ENCODE measurements at places on chromosomes 2 and 18.

DNA sequence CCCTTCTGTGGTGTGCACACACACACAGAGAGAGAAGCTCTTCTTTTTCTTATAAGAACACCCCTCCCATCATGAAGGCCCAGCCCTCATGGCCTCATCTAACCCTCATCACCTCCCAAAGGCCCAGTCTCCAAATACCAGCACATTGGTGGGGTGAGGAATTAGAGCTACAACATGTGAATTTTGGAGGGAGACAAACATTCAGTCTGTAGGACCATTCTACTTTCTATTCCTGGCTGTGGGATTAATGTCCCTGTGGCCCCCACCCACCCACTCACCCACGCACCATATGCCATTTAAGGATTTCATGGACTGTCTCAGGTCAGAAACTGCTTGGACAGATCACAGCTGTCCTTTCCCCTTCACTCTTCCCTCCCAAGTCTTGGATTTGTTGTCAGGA lies 190.2 kb downstream of the GBX2 start:
- DNase-seq = no peak

DNA sequence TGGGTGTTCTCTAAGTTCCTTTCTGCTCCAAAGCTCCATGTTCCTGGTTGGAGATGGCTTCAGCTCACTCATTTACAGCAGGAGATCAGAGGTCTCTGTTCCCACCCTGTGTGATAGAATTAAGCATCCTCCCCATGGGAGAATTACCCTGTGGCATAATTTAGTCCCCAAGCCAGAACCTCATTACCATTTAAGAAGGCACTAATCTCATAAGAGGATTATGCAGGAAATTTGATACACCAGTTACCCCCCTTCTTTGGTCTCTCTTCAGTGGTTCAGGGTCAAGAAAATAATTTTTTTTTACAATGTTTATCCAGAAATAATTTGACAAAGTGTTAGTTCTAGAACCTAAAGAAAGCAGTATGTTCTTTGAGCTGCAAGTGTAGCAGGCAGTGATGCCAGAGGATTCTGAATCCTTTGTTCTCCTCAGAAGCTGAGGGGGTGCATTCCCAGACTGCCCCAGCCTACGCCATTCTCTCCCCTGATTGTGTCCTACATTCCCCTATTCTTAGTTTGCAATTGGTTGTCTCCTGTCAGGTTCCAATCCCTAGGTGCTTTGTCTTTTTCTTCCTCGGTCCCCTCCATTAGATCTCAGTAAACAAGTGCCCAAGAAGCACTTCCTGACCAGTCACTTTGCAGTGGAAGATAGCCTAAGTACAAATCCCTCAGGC lies 163.6 kb downstream of the PRKCE start:
- DNase-seq = no peak

GRCh38 chr2:178404368-178404767 lies 46.6 kb downstream of the PRKRA start:
- no peak for DNase-seq

DNA sequence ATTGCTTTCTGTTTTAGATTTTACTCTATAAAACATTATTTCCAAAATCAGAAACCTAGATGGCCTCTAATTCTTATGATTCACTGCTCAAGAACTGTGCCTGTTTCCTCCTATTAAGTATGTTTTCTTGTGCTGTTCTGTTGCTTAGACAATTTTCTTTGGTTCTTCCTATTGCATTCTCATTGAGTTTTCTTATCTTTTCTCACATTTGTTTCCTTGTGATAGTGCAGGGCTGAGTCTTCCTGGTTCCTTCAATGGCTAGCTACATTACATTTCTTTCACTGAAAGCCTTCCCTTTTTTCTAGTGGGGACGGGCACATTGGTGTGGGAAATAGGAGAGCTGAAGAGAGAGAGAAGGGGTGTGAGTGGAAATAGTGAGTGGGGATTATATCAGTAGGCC lies 183.4 kb downstream of the CALCRL start:
- no peak for DNase-seq

- no peak for DNase-seq
Measured at GRCh38 chr18:49473721-49474120, 13.3 kb upstream of the DYM start.

DNA sequence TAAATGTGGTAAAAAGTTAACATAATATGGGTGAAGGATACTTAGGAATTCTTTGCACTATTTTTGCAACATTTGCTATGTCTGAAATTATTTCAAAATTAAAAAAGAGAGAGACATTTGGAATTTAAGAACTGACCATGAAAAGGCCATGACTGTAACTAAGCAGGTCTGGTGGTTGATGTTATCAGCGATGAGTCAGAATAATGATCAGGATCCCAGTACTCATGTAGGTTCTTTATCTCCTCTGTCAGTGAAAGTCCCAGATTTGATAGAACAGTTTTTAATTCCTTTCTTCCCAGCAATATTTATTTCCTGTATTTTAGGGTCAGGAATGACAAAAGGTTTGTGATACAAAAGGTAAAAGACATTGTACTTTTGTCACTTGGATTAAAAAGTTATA lies 242.4 kb upstream of the ZNF521 start:
- DNase-seq = no peak

DNA sequence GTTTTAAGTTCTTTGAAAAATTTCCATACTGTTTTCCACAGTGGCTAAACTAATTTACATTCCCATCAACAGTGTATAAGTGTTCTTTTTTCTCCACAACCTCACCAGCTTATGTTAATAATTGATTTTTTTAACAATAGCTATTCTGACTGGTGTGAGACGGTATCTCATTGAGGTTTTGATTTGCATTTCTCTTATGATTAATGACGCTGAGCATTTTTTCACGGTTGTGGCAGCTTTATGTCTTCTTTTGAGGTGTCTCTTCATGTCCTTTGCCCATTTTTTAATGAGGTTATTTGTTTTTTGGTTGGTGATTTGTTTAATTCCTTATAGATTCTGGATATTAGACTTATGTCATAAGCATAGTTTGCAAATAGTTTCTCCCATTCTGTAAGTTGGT lies 997.9 kb downstream of the SUCLG1 start:
- no peak for DNase-seq

DNA sequence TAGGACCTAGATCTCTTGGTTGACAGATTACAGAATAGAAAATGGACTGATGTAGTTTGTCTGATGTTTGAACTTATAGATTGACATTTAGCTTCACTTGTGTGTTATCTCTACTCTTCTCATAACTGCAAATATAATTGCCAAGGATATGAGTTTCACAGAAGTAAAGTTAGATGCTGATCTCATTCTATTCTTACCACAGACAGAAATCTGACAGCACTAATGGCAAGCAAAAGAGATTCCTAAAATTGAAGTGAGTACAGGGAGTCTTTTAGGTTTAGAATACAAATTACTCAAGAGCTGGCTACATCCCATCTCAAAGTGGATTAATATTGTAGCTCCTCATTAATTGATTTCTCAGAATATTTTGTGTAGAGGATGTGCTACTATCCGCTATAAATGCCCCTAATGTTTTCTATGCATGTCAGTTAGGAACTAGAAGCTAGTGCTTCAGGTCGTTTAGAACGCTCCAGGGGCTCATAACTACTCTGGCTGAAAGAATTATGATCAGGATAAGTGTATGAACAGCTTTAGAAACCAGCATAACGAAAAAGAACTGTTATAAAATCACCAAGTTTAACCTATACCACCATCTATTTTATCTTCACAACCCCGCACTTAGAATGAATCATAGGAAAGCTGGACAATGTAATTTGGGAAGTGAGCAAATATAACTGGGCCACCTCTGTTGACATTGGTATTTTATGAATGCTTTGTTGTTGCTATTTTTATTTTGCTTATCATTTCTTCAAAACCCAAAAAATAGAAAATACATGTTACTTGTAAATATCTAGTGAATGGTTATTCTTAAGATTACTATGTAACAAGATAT lies 378.8 kb upstream of the REG3G start:
- no peak for DNase-seq

DNA sequence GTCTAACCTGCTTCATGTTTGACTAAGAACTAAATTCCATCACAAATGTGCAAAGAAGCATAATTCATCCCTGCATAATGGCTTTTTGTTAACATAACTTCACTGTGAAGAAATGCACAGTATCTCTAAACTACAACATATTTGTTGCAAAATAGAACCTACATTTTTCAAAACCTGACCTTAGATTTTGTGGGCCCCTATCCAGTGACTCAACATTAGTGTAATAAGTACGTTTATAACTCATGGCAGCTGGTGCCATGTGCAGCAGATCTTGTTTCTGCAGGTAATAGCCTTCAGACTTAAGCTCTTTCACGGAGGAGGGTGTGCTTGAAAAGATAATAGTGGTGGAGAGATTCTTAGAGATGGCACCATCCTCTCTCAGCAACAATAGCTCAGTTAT lies 28.6 kb upstream of the VWC2L start:
- no peak for DNase-seq

GRCh38 chr2:216653931-216654365 lies 20.7 kb downstream of the IGFBP2 start:
- no peak for DNase-seq

DNA sequence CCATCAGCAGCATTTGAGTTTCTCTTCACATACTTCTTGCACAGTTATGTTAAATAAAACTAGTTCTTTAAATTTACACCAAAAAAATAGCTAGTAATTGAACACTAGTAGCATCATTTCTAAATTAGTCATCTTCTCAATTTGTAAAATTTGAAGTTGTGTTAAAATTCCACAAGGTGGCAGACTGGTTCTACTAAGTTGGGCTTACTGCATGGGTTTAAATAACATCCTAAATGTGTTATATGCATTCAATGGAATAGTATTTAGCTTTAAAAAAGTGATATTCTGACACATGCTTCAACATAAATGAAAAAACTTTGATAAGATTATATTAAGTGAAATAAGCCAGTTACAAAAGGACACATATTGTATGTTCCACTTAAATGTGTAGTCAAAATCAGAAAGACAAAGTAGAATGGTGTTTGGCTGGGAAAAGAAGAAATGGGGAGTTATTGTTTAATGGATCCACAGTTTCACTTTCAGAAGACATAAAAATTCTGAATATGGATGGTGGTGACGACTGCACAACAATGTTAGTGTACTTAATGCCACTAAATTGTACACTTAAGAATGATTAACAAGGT lies 28.7 kb upstream of the RPRD1A start:
- DNase-seq = no peak

- DNase-seq = no peak
Measured at GRCh38 chr2:72222829-72223564, 75.3 kb upstream of the CYP26B1 start.

- DNase-seq = no peak
Measured at GRCh38 chr2:74498500-74499266, 720 bp downstream of the LBX2 start.

Measured in stimulated activated CD8-positive, alpha-beta memory T cell treated with anti-CD3 and anti-CD28 coated beads, Interleukin-12 subunit alpha, Interleukin-12 subunit beta, amount 100 ng/mL, for 1 hour (primary cell).